Uterus (tissue), 4 donors: ENCODE measurements at places on chromosomes 6 and 20. TPM values are rescaled to one million over a fixed set of nuclear protein-coding genes. Genes with fewer than 3 reads are reported as not detected.

DNA sequence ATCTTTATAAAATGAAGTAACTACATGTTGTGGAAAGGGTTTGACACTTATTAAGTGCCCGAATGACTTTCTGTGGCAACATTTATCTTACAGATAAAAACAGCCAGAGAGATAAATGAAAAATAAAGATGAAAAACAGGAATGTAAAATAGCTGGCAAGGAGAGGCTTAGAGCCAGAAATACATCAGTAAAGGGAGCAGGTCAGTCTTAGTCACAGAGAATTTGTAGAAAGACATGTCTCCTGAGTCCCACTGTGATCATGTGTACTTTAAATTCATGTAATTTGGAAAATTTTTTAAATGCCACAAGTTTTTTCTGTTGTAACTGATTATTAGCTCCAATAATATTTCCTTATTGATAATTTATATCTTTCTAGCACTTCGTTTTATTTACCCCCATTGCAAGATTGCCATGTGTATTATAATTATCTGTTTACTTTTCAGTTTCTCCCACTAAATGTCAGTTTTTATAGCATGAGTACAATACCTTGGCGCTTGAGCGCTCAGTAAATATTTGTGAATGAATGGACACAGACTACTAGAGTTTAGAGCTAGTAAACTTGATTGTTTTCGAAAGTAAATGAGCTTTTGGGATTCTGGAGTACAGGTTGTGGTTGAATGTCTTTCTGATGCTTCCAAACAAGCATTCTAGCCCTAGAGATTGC is 15.2 kb downstream of the TAB2 start:
- H3K27me3 ChIP-seq = no peaks in the 10 kb centered on the region
- H3K36me3 ChIP-seq = no peaks in the 10 kb centered on the region
- no peak for DNase-seq
- no peaks in the 10 kb centered on the region for H3K4me1 ChIP-seq
- H3K4me3 ChIP-seq = no peak overlapping the region
- no peak overlapping the region for H3K27ac ChIP-seq

GRCh38 chr6:74753883-74754600 is 451.8 kb downstream of the COL12A1 start:
- no peak overlapping the region for H3K27ac ChIP-seq
- DNase-seq = no peak
- H3K4me1 ChIP-seq = no peaks in the 10 kb centered on the region
- H3K4me3 ChIP-seq = no peak overlapping the region
- H3K27me3 ChIP-seq = no peaks in the 10 kb centered on the region
- H3K36me3 ChIP-seq = no peaks in the 10 kb centered on the region

DNA sequence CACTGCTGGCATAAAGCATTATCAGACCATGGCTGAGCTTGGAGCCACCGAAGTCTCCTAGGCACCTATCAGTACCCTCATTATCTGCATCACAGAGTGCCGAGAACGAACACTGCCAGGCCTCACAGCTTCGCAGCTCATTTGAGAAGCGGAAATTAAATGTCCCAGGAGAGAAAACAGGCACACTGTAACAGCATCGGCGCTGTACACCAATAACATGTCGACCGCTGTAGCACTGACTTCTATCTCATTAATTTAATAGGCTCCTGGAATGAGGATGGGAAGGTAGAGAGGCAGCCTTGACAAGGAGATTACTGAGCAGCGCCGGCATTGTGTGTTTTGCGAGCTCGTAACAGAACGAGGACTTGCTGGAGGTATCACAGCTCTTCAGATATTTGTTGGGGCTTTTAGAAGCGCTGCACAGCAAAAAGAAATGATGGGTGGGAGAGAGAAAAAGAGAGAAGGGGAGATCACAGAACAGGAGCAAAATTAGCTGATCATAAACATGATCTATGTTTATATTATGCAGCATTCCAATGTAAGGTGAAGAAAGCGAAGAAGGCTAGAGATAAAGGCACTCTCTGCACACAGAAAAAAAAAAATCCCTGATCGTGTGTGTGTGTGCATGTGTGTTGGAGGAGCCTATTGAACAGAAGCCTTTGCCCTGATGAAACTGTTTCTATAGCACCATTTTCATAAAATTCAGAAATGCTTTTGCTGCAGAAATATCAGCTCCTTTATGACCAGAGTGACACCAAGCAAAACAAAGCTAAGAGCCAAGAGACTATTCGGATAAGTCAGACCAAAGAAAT is 29.2 kb downstream of the ID4 start:
- no peaks in the 10 kb centered on the region for H3K4me1 ChIP-seq
- no peaks in the 10 kb centered on the region for H3K36me3 ChIP-seq
- DNase-seq = no peak
- H3K27ac ChIP-seq = no peak overlapping the region

DNA sequence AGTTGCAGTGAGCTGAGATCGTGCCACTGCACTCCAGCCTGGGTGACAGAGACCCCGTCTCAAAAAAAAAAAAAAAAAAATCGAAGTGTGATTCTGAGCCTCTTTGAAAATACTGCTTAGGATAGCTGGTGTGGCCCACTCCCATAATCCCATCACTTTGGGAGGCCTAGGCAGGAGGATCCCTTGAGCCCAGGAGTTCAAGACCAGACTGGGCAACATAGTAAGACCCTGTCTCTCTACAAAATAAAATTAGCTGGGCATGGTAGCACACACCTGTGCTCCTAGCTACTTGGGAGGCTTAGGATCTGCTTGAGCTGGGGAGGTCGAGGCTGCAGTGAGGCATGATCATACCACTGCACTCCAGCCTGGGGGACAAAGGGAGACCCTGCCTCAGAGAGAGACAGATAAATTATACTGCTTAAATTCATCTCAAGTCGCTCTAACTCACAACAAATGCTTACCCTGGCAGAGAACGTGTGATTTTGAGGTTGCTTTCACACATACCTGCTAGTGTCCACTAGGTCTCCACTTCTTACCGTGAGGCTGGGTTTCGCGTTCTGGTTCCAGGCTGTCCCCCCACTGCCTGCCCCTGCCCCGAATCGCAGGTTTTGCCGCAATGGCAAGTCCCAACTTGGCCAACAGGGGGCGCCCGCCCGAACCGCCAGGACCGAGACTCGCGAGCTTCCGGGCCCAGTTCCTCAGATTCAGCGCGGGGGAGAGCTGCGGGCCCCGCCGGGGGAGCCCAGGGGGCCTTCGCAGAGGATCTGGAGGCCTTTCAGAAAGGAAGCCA is 12.3 kb upstream of the TMC2 start:
- no peaks in the 10 kb centered on the region for H3K4me1 ChIP-seq
- H3K27me3 ChIP-seq = no peaks in the 10 kb centered on the region
- DNase-seq = peak; percentile 88
- H3K36me3 ChIP-seq = no peaks in the 10 kb centered on the region

GRCh38 chr6:28838289-28838633 is 85.5 kb downstream of the TRIM27 start:
- H3K36me3 ChIP-seq = no peaks in the 10 kb centered on the region
- no peaks in the 10 kb centered on the region for H3K27me3 ChIP-seq
- peak overlapping the region; percentile 76 for H3K27ac ChIP-seq
- no peaks in the 10 kb centered on the region for H3K4me1 ChIP-seq

DNA sequence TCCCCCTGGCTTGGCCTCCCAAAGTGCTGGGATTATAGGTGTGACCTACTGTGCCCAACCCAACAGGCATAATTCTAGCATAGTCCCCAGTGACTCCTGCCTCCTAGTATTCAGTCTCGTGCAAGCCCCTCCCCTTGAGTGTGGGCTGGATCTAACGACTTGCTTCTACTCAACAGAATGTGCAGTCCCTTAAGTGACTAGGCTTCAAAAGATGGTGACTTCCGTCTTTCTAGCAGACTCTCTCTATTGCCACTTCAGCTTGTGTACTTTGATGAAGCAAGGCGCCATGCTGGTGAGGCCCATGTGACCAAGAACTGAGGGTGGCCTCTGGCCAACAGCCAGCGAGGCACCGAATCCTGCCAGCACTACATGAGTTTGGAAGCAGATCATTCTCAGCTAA is 109.6 kb upstream of the TRAF3IP2 start:
- no peak overlapping the region for H3K27ac ChIP-seq
- H3K36me3 ChIP-seq = no peaks in the 10 kb centered on the region
- H3K27me3 ChIP-seq = no peaks in the 10 kb centered on the region
- H3K4me3 ChIP-seq = no peak overlapping the region
- no peaks in the 10 kb centered on the region for H3K4me1 ChIP-seq
- DNase-seq = no peak

GRCh38 chr6:151054306-151054705 is 185.5 kb upstream of the AKAP12 start:
- no peaks in the 10 kb centered on the region for H3K27me3 ChIP-seq
- H3K27ac ChIP-seq = peak overlapping the region; percentile 47
- H3K4me1 ChIP-seq = peaks cover 9% of the 10 kb centered on the region
- H3K4me3 ChIP-seq = no peak overlapping the region

- DNase-seq = peak; percentile 81
- no peaks in the 10 kb centered on the region for H3K36me3 ChIP-seq
- no peaks in the 10 kb centered on the region for H3K27me3 ChIP-seq
- peak within 1 kb of the TSS; percentile 100 for H3K27ac ChIP-seq
- H3K4me1 ChIP-seq = no peaks in the 10 kb centered on the region
- peak within 1 kb of the TSS; percentile 73 for H3K4me3 ChIP-seq
Measured at GRCh38 chr6:57221936-57222742, at the start of gene RAB23. Gene RAB23, minus strand, starts transcription at chr6:57222307. Its CDS starts 11,927 bp downstream, at chr6:57210380.

DNA sequence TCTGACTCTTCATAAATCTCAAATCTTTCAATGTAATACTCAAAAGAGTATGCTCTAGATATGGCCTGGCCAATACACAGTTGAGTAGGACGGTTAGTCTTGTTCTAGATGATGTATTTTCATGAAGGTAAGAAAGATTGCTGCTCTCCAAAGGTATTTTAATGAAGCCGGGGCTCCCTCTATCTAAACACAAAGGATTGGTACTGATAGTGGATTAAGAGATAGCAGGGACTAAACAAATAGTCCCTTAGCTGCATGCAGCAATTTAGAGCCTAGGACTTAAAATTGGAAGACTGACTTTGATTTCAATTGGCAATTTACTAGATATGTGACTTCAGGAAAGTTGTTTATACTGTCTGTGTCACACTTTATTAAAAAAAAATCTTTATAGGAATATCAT is 31.4 kb upstream of the TENT5A start:
- no peak overlapping the region for H3K4me3 ChIP-seq
- H3K36me3 ChIP-seq = no peaks in the 10 kb centered on the region
- no peaks in the 10 kb centered on the region for H3K27me3 ChIP-seq
- DNase-seq = no peak

- no peak for DNase-seq
- no peaks in the 10 kb centered on the region for H3K4me1 ChIP-seq
- H3K27ac ChIP-seq = no peak overlapping the region
Measured at GRCh38 chr20:51489611-51490010, 52.9 kb downstream of the NFATC2 start.

- no peak overlapping the region for H3K27ac ChIP-seq
- DNase-seq = no peak
- no peaks in the 10 kb centered on the region for H3K27me3 ChIP-seq
- H3K4me1 ChIP-seq = no peaks in the 10 kb centered on the region
Measured at GRCh38 chr6:104566411-104566810, 293.3 kb downstream of the HACE1 start.

GRCh38 chr6:19841181-19841580 is 4.0 kb downstream of the ID4 start:
- no peak for DNase-seq
- H3K36me3 ChIP-seq = no peaks in the 10 kb centered on the region
- H3K4me1 ChIP-seq = no peaks in the 10 kb centered on the region
- H3K4me3 ChIP-seq = no peak overlapping the region
- H3K27me3 ChIP-seq = no peaks in the 10 kb centered on the region

GRCh38 chr20:46435146-46435545 is 28.7 kb upstream of the ELMO2 start:
- no peak overlapping the region for H3K27ac ChIP-seq
- no peaks in the 10 kb centered on the region for H3K27me3 ChIP-seq
- no peak for DNase-seq
- H3K36me3 ChIP-seq = no peaks in the 10 kb centered on the region
- H3K4me3 ChIP-seq = no peak overlapping the region

DNA sequence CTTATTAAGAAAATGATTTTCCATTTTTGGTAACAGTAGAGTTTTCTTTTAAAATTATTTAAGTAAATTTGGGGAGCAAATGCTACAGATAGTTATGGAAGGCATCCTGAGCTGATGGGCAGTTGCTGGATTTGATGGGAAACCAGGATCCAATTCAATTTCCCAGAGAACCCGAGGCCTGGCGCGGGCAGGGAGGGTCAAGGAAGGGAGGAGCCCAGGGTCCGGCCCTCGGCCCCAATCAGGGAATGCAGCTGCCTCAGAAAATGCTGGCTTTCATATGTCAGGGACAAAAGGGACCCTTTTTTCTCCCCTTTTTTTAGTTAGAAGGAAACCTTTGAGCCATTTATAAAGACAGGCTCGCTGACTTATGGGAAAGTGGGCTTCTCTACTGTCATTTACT is 42.1 kb downstream of the CTCFL start:
- no peaks in the 10 kb centered on the region for H3K27me3 ChIP-seq
- no peak for DNase-seq
- H3K4me1 ChIP-seq = no peaks in the 10 kb centered on the region
- H3K36me3 ChIP-seq = no peaks in the 10 kb centered on the region
- H3K4me3 ChIP-seq = no peak overlapping the region

DNA sequence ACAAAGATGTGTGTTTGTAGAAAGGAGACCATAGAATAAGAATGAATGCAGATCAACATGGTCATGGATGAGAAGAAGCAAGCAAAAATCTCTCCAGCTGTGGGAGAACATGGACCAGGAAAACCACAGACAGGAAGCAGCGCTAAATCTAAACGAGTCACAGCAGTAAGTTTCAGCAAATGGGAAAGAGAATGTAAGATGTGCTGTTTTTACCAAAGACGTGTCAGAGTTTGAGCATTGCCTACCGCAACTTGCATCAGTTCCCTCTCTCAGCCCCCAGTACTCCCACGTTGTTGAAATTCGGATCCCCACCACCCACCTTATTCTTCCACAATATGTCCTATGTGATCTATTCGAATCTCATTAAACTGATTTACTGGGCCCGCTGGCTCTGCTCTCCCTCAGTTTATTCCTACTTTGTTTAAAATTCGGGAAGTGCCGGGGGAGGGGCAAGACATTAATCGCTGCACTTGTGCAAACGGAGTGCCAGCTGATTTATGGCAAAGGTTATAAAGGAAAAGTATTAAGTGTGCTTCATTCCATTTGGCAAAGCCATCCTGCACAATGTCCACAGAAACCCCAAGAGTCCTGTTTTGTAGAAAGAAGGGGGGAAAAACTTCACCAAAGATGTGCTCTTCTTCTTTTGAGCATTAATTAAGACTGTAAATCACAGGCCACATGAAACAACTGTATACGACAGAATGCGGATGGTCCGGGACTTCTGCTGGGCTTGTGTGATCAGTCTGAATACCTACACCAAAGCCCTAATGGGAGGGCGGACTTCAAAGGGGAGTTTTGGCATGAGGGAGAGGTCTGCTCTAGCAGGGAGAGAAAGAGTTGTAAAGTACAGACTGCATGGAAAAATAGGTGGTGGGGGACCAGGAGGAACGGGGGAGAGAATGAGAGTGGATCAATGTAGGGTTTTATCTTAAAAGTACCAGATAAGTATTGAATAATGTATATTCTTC is 59.1 kb upstream of the PRDM1 start:
- DNase-seq = peak; percentile 44
- no peaks in the 10 kb centered on the region for H3K36me3 ChIP-seq
- H3K27me3 ChIP-seq = no peaks in the 10 kb centered on the region
- no peak overlapping the region for H3K27ac ChIP-seq

Gene HECA
- 11.3 TPM for total RNA-seq

Gene PXMP4
- total RNA-seq = 10.0 TPM

Gene HTR1E
- total RNA-seq = 2.1 TPM

Gene SNAI1
- 1.0 TPM for total RNA-seq

Gene TCF21
- 2.3 TPM for total RNA-seq
